ENCODE measurements at places on chromosomes 11 and 22.
A peak's percentile ranks its signal among the peaks of the same experiment; 100 is the strongest.

DNA sequence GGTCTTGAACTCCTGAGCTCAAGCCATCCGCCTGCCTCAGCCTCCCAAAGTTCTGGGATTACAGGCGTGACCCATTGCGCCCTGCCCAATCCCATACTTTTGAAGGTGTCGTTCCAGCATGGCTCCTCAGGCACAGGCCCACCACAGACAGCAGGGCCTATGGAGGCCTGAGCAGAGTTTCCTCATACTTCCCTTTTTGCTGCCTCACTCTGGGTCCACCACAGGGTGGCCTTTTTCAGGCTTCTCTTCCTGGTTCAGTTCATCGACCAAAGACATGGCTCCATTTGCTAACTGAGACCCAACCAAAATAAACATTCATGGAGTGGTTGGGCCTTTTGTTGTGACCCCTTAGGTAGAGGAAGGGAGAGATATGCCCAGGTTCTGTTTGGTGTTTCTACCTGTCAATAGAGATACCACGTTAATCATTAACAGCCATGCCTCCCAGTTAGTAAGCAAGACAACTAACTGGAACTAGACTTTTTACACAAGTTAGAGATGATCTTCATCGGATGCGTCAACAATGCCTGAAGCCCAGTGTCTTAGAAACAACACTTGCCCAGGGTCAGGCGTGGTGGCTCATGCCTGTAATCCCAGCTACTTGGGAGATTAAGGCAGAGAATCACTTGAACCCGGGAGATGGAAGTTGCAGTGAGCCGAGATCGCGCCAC is 35.1 kb downstream of the TRIOBP start:
- DNase-seq = no peak

DNA sequence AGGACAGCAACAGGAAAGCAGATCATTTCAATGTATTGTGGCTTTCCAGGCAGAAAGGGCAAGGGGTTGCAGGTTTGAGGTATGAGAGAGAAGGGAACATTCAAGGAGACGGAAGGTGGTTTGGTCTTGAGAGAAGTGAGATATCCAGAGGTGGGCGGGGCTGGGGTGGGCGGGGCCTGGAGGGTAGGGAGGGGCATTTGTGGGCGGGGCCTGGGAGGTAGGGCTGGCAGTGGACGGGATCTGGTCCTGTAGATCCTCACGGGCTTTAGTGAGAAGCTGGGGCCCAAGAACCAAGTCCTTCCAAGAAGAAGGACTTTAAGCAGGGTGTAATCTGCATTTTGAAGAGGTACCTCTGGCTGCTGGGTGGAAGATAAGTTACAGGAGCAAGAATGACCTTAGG is 199.2 kb downstream of the MN1 start:
- no peak for DNase-seq

DNA sequence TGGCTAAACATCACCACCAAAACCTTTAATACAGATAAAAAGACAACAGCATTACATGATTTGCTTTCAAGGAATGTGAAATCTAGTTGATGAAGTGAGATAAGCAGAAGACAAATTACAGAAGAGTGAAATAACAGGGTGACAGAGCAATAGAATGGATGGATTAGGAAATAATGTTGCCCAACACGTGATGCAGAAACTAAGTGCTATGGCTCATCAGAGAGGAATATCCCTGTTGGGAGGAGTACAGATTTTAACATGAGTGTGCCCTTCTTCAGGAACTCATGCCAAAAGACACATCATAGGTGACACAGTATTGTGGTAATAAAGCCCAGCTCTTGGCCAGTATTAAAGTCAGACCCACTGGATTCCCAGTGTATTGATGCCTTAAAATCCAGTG is 176.6 kb upstream of the RAG2 start:
- no peak for DNase-seq

GRCh38 chr11:94740083-94741021 is 27.8 kb upstream of the AMOTL1 start:
- no peak for DNase-seq

- DNase-seq = no peak
These were observed 100.3 kb downstream of the FAT3 start for GRCh38 chr11:92324890-92325289.

DNA sequence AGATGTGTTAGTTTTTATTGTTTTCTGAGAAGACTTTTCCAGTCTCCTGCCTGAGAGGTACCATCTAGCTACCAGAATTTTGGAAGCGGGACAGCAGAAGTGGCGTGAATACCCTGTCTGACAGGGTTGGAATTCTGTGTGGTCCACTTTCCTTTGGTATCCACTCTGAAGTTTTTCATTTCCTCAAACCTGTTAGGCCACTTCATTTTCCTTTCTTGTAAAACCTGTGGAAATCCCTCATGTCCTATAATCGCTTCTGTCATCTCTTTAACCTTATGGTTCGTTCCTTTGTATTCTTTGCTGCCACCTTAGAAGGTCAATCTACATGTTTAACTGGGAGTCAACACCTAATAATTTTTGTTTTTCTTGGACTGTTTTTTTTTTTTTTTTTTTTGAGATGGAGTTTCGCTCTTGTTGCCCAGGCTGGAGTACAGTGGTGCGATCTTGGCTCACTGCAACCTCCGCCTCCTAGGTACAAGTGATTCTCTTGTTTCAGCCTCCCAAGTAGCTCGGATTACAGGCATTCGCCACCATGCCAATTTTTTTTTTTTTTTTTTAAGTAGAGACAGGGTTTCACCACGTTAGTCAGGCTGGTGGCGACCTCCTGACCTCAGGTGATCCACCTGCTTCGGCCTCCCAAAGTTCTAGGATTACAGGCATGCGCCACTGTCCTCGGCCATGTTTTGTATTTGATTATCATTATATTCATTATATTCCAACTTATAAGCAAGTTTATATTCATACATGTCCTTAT is 7.1 kb downstream of the SFI1 start:
- DNase-seq = no peak

GRCh38 chr11:132941024-132941646 is 591.2 kb downstream of the OPCML start:
- DNase-seq = no peak

DNA sequence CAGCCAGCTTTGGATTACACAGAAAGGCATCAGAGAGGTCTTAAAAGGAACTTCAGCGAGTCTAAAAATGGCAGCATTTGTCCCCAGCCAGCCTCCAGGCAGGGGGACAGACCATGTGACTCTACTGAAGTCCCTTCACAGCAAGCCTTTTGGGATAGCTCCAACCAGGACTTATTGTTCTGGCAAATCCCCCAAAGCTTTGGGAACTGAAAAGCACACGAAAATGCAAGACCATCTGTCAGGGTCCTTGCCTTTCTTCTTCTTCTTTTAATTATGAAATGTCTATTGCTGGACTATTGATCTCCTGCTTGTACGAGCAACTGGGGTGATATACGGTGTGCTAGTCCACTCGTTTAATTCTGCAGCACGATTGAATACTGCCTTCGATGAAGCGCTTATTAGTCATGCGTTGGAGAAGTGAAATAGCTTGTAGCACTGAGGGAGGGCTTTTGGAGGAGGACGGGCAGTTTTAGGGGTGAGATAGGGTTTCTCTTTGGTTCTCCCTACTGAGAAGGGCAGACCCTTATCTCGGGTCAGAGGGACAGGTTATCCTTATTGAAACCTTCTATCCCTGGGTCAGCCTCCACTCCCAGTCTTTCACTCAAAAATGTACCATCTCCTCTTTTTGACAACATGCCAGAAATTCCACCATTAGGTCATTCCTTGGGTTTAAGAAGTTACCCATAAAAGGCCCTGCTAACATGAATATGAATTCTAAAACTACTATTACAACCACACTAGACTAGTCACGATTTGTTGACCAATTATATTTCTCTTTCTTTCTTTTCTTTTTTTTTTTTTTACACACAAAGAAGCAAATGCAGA is 416.4 kb downstream of the MIAT start:
- DNase-seq = no peak

GRCh38 chr11:35463331-35463751 is 44.0 kb upstream of the SLC1A2 start:
- DNase-seq = no peak

- DNase-seq = no peak
These were observed 14.7 kb upstream of the APOBEC3A start for GRCh38 chr22:38942702-38943101.

DNA sequence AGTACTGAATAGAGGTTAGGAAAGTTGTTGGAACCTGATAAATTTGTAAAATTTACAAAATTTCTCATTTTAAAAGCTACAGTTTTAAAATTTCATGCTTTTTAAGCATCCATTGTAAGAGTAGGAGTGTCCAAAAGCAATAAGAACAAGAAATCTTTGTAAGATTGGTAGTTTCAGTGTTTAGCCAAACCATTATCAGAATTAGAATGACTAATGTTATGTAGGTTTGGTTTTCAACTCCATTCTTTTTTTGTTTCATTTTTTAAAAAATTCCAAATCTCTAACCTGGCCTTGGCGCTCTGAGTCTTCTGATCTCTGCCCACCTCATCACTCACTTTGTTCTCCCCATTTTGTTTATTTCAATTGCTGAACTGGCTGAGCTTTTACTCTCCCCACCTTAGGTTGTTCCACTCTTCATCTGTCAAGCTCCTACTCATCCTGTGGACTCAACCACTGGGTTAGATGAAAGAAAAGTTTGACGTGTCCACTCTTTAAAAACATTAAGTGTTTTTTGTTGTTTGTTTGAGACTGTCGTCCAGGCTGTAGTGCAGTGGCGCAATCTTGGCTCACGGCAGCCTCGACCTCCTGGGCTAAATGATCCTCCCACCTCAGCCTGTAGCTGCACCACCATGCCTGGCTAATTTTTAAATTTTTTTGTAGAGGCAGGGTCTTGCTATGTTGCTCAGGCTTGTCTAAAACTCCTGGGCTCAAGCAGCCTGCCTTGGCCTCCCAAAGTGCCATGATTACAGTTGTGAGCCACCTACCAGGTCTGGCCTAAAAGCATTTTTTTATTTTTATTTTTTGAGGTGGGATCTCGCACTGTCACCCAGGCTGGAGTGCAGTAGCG is 14.0 kb downstream of the EP300 start:
- DNase-seq = no peak

- no peak for DNase-seq
These were observed 6.9 kb downstream of the AQP11 start for GRCh38 chr11:77596626-77597025.

- no peak for DNase-seq
These were observed 10.0 kb downstream of the SLC29A2 start for GRCh38 chr11:66361502-66361941.

- DNase-seq = no peak
These were observed 192.7 kb downstream of the BUD13 start for GRCh38 chr11:116579857-116580727.

DNA sequence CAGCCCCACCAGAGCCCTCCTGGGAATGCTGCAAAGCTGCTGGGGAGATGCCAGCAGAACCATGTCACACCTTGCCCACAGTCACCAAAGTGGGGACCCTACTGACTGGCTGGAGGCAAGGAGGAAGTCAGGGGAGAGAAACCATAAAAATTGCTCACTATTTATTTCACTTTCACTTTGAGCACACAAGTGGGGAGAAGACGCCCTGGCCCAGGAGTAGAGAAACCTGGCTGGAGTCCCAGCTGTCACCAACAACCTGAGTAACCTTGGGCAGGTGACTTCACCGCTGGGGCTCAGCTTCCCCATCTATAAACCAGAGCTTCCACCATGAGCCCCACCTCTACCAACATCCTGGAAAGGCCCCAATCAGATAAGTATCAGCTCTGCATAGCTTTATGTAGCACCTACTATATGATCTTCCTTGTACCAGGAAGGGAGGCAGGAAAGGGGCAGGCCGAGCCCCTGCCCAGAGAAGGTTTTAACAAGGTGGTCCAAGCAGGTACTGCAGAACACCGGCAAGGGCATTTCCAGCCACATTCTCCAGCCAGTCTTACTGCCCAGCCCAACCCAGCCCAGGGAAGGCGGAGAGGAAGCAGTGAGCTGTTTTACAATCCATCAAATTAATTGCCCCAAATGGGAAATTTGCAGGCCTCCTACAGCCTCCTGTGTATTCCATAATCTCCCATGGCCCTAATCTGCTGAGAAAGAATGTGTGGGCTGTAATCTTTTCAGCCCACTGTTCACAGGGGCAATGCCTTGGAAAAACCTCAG is 27.6 kb downstream of the PLEKHA7 start:
- DNase-seq = peak; percentile 25

- no peak for DNase-seq
These were observed 34.4 kb upstream of the SUSD2 start for GRCh38 chr22:24146791-24147353.

- DNase-seq = no peak
These were observed 25.7 kb upstream of the MRPL17 start for GRCh38 chr11:6708876-6709275.

DNA sequence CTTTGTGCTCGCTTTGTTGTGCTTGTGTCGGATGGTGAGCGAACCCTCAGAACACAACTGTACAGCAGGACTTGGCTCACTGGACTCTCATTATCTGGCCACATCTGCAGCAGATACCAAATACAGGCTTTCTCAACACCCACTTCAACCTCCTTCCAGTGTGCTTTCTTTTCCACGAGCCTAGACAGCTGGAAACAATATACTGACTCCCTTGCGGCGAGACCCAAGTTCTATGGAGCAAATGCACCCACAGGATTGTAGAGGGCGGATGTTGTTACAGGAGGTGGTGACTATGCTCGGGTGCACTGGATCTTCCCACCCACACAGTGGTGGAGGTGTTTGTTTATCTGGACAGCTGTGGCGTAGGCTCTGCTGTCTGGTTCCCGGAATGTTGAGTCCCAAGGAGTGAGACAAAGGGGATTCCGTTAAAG is 204.3 kb downstream of the TENM4 start:
- DNase-seq = no peak

DNA sequence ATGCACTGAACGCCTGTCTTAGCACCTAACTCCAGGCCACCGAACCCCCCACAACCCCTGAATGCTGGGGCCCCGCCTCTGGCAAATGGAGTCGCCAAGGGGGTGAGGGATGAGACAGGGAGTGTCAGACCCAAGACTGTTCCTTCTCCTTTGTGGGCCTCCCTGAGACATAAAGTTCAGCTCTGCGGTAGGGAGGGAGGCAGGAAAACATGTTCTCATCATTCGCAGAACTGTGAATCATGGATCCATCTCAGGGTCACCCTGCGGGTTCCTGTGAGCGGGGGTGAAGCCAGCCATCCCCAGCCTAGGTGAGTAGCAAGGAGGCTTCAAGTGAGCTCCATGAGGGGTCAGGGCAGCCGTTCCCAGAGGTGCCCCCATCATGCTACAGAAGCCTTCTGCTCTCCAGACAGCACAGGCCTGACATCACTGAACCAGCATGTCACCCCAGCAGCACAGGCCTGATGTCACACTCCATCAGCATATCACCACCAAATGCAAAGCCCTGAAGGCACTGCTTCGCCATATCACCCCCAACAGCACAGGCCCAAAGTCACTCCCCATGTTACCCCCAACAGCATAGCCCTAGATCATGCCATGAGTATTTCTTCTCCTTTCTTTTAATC is 27.2 kb downstream of the TMPRSS6 start:
- no peak for DNase-seq
